ENCODE measurements at places on chromosomes 1 and 21. TPM values are rescaled to one million over a fixed set of nuclear protein-coding genes. Genes with fewer than 3 reads are reported as not detected.
A peak's percentile ranks its signal among the peaks of the same experiment; 100 is the strongest.

- H3K4me3 ChIP-seq: peak overlapping the region; percentile 69
- peaks cover 7% of the 10 kb centered on the region for H3K36me3 ChIP-seq
- no peaks in the 10 kb centered on the region for H3K27me3 ChIP-seq
- peaks cover 13% of the 10 kb centered on the region for H3K4me1 ChIP-seq
- H3K27ac ChIP-seq: no peak overlapping the region
Observed at GRCh38 chr21:44817506-44817880, 369 bp downstream of the SUMO3 start.

- H3K36me3 ChIP-seq: peaks cover 54% of the 10 kb centered on the region
- H3K27me3 ChIP-seq: no peaks in the 10 kb centered on the region
- no peaks in the 10 kb centered on the region for H3K4me1 ChIP-seq
Observed at GRCh38 chr1:147264158-147264768, 21.8 kb downstream of the CHD1L start.

- H3K27me3 ChIP-seq: no peaks in the 10 kb centered on the region
- H3K4me3 ChIP-seq: no peak overlapping the region
- peaks cover 7% of the 10 kb centered on the region for H3K4me1 ChIP-seq
- H3K27ac ChIP-seq: peak overlapping the region; percentile 26
- H3K36me3 ChIP-seq: peaks cover 16% of the 10 kb centered on the region
Observed at GRCh38 chr1:230913496-230913895, 45.2 kb upstream of the C1orf198 start.

DNA sequence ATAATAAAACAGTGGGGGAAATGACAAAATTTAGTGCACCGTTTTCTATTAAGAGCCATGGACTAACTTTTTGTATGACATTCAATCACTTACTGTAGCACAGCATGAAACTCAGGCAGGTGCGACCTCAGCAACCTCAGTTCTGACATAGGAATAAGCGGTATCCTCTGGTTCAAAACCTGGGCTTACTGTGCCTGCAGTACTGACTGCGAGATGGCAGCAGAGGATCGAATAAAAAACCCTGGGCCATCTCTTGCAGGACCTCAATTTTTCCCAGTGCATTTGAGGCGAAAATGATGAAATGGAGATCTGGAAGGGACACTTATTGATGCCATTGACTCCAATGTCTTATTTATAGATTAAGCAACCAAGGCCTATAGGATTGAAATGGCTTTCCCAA lies 214.7 kb downstream of the ADGRL2 start:
- no peak overlapping the region for H3K4me3 ChIP-seq
- H3K27ac ChIP-seq: no peak overlapping the region
- no peaks in the 10 kb centered on the region for H3K36me3 ChIP-seq
- H3K4me1 ChIP-seq: no peaks in the 10 kb centered on the region
- DNase-seq: no peak

DNA sequence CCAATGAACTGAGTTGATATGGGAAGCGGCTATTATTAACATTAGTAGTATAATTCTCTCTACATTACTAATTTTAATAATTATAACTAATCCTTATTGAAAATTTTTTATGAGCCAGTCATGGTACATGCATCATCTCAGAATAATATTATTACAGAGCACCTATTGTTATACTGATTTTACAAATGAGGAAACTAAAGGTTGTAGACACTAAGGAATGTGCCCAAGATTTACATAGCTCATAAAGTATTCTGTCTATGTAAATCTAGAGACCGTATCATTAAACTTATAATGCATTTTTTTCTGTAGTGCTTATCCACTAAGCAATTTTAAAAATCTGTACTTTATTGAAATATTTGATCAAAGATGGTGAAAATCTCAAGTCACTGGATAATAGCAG lies 825.9 kb downstream of the PLA2G4A start:
- H3K4me3 ChIP-seq: no peak overlapping the region
- no peaks in the 10 kb centered on the region for H3K4me1 ChIP-seq
- H3K27ac ChIP-seq: no peak overlapping the region

GRCh38 chr1:161069241-161069640 lies 450 bp downstream of the ARHGAP30 start:
- peak; percentile 36 for DNase-seq
- H3K36me3 ChIP-seq: peaks cover 33% of the 10 kb centered on the region
- peak overlapping the region; percentile 100 for H3K4me3 ChIP-seq

GRCh38 chr1:38272515-38272914 lies 225.9 kb upstream of the POU3F1 start:
- H3K36me3 ChIP-seq: no peaks in the 10 kb centered on the region
- peaks cover 17% of the 10 kb centered on the region for H3K27me3 ChIP-seq
- H3K4me3 ChIP-seq: no peak overlapping the region
- no peaks in the 10 kb centered on the region for H3K4me1 ChIP-seq

GRCh38 chr1:15290382-15290781 lies 43.4 kb downstream of the FHAD1 start:
- peak overlapping the region; percentile 67 for H3K27ac ChIP-seq
- H3K4me3 ChIP-seq: no peak overlapping the region
- peaks cover 12% of the 10 kb centered on the region for H3K4me1 ChIP-seq
- H3K36me3 ChIP-seq: no peaks in the 10 kb centered on the region

- H3K27me3 ChIP-seq: peaks cover 3% of the 10 kb centered on the region
- no peak overlapping the region for H3K27ac ChIP-seq
- DNase-seq: peak; percentile 25
- no peak overlapping the region for H3K4me3 ChIP-seq
- H3K4me1 ChIP-seq: peaks cover 65% of the 10 kb centered on the region
- peaks cover 4% of the 10 kb centered on the region for H3K36me3 ChIP-seq
Observed at GRCh38 chr1:117615474-117615873, 9.6 kb downstream of the TENT5C start.

DNA sequence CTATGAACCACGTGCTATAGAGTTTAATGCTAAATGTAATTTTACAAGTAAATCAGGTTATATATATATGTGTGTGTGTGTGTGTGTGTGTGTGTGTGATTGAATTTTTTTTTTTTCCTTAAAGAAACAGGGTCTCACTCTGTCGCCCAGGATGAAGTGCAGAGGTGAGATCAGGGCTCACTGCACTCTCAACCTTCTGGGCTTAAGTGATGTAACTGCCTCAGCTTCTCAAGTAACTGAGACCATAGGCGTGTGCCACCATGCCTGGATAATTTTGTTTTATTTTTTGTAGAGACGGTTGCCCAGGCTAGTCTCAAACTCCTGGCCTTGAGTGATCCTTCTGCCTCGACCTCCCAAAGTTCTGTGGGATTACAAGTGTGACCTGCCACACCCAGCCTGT lies 26.3 kb downstream of the POU2F1 start:
- H3K27me3 ChIP-seq: no peaks in the 10 kb centered on the region
- H3K36me3 ChIP-seq: peaks cover 6% of the 10 kb centered on the region
- peaks cover 34% of the 10 kb centered on the region for H3K4me1 ChIP-seq
- H3K27ac ChIP-seq: no peak overlapping the region

KIAA1614 gene
- total RNA-seq: not detected

KCNJ15 gene
- 0.14 TPM for total RNA-seq

PLCH2 gene
- 5.1 TPM for total RNA-seq

AUNIP gene
- total RNA-seq: 9.6 TPM

RPE65 gene
- not detected for total RNA-seq
